NCI-H526 treated with DMSO at 0.1 percent for 48 hours (cell line): ENCODE measurements at places on chromosomes 4 and X.

GRCh38 chrX:124341396-124342132 lies 4.8 kb upstream of the SH2D1A start:
- DNase-seq = no peak

- no peak for DNase-seq
These were observed 620.2 kb upstream of the BOD1L1 start for GRCh38 chr4:14247767-14248166.

DNA sequence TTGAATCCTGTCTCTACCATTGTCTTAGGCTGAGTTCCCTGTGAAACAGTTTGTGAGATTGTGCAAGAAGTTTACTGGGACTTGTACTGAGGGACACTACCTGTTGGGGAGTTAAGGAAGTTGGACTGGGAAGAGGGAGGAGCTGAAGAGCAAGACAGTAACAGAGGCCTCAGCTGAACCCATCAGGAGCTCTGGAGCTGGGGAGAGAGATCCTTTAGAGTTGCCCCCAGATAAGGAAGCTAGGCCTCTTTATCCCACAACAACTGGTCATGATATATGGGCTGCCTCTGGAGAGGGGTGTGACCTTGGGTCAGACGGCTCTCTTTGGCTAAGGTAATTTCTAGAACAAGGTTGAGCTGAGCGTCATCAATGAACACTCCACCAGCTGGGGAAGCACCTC lies 137.8 kb upstream of the SLC4A4 start:
- no peak for DNase-seq

- no peak for DNase-seq
These were observed 130.9 kb downstream of the TTC29 start for GRCh38 chr4:146814750-146815149.

DNA sequence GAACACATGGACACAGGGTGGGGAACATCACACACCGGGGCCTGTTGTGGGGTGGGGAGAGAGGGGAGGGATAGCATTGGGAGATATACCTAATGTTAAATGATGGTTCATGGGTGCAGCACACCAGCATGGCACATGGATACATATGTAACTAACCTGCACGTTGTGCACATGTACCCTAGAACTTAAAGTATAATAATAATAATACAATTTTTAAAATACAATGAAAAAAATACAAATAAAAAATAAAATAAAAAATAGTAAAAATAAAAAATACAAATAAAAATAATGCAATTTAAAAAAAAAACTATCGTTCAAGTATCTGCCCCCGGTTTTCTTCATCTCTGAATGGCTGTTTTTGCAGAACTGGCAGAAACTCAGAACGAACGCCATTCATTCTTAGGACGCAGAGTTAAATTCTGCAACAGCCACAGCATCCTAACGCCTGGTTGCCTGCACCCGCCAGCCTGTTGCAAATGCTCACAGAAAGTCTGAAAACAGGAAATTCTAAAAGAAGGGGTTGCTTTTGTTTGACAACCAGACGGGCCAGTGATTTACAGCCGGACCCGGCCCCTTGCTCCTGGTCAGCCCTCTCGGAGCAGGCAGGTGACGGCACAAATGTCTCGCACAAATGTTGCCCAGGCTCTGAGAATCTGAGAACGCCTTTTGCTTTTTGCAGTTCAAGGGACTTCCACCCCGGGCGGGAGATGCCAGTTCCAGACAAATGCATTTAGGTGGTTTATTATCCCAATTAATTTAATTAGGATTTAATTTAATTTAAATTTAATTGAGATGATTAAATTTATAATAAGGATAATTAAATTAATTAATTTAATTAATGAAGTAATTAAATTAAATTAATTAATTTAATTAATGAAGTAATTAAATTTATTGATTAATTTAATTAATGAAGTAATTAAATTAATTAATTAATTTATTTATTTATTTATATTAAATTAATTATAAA lies 47.8 kb downstream of the CRLF2 start:
- DNase-seq = no peak

GRCh38 chrX:149097786-149098185 lies 407.3 kb downstream of the IDS start:
- no peak for DNase-seq

GRCh38 chr4:78288327-78288726 lies 231.2 kb downstream of the FRAS1 start:
- DNase-seq = no peak

GRCh38 chrX:151510203-151510602 lies 53.3 kb upstream of the PASD1 start:
- no peak for DNase-seq

DNA sequence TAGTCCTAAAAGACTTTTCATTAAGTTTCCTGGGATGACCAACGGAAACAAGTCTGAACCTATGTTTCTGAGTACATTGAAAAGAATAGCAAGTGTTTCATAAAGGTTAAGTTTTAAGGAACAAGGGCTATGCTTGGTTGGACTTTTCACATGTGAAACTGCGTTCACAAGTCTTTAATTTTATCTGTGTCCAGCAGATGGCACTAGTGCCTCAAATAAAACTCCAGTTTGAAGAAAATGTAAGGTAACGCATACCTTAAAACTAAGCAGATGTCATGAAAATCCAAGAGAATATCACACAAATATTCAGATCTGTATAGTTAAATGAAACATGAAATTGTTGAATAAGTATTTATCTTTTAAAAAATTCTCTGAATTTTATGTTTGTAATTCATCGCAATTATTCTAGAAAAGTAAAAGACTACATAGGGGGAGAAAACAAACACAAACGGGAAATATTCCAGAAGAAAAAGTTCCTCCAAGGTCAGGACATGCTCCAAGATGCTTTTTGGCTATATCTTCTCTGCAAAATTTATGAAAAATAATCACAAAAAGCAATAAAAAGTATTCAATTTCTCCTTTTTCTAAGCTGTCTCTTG lies 89.6 kb upstream of the MAD2L1 start:
- peak; percentile 21 for DNase-seq

GRCh38 chrX:107571296-107571998 lies 56.9 kb upstream of the PRPS1 start:
- DNase-seq = no peak

DNA sequence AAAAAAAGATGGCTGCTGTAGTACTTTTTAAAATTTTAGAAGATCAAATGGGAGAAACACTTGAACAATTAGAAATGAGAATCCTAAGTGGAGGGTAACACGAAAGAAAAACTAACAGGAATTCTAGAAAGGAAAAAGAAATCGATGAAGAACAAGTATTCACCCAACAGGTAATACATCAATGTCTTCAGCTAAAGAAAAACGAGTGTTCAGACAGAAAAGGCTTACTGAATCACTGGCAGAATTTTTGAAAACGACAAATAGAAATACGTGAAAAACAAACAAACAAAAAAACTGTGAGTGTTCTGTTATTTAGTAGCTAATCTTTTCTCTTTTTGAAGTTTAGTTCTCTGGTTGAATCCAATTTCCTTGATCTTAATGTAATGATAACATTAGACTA lies 1.8 kb downstream of the MAD2L1 start:
- no peak for DNase-seq

- no peak for DNase-seq
These were observed 68.8 kb upstream of the GRIA2 start for GRCh38 chr4:157151711-157152110.

GRCh38 chr4:146179784-146180370 lies 4.4 kb downstream of the LSM6 start:
- DNase-seq = no peak

DNA sequence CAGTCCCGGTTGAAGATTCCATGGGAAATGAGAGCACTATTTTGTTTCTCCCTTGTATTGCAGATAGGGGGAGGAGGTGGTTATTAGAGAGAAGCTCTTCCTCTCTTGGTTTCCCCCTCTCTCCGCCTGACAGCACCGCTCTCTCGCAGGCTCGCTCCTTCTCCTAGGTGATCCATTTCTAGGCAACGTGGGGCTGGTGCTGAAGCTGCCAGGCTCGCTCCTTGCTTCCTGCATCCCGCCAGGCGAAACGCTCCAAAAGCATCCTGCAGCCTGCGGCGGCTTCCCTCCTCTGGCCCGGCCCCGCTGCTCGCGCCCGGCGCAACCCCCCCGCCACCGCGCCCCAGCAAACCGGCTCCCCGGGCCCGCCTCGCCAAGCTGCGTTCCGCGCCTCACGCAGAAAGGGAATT lies at the start of gene GRID2:
Gene GRID2, plus strand, starts transcription at position 346 of the 407 bp plus-strand sequence.
- DNase-seq = peak; percentile 40

DNA sequence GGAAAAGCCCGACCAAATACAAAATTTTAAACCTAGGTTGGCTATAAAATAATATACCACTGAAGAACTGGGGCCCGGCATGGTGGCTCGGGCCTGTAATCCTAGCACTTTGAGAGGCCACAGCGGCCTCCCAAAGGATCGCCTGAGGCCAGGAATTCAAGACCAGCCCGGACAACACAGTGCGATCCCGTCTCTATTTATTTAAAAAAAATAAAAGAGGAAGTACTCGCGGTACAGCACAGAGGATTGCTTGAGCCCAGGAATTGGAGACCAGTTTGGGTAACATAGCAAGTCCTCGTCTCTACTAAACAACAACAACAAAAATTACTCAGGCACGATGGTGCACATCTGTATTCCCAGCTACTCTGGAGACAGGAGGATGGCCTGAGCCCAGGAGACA lies 44.8 kb upstream of the CDKN2AIP start:
- DNase-seq = no peak

DNA sequence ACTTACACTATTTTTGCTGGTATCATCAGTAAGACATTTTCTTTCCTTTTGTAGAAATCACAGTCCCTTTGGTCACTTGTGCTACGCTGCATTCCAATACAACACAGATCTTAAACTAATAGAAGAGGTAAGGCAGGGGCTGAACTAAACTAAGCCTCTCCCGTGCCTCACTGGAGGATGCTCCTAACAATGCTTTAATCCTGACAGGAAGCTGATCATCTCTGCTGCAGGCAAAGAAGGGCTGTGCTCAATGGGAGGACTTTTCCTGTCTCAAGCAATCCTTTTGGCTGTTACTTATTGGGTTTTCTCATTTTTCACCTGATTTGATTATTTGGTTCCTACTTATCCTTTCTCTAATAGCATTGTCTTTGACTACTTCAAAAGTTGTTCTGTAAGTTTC lies 583.1 kb downstream of the INPP4B start:
- no peak for DNase-seq

DNA sequence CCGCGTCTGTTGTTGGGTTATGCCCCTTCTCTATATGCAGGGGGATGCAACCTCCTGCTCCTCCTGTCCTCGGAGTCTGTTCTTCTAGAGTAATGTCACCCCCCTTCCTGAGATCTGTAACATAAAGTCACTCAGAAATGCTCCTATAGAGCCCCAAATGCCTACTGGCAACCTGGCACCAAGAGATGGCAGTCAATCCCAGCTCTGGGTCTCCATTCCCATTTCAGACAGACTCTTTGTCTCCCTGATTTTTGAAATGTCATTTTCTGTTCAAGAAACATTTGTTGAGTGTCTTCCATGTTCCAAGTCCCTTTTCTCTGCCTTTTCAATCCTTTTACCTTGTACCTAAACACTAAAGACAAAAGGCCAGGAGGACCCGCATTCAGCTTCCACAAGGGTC lies 9.6 kb upstream of the PRDM8 start:
- no peak for DNase-seq

DNA sequence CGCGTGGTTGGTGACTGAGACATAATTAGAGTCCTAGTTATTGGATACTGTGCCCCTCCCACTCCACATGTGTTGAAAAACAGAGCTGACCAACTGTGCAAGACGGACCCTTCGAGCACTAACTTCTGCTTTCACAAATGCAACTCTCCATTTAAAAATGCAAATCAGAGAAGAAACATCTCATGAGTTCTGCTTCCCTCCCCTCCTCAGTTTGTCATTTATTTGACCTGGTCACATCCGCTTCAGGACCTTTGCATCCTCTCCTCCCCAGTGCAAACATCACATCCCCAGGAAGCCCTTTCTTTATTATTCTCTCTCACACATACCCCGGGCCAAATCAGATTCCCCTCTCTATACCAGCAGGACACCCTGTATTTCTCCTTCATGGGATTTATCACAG lies 38.1 kb upstream of the NOCT start:
- DNase-seq = no peak

DNA sequence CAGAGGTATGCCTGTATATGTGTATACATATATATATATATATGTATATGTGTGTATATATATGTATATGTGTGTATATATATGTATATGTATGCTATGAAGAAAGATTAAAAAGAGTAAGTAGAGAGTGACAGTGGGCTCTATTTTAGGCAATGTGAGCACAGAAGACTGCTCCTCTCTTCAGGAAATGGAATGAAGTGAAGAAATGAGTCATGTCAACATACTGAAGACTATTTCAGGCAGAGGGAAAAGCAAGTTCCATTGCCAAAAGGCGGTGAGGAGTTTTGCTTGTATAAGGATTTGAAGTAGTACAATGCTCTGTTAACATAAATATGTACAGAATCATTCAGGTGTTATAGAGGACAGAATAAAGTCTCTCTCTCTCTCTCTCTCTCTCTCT lies 773.2 kb upstream of the FTHL17 start:
- DNase-seq = no peak

DNA sequence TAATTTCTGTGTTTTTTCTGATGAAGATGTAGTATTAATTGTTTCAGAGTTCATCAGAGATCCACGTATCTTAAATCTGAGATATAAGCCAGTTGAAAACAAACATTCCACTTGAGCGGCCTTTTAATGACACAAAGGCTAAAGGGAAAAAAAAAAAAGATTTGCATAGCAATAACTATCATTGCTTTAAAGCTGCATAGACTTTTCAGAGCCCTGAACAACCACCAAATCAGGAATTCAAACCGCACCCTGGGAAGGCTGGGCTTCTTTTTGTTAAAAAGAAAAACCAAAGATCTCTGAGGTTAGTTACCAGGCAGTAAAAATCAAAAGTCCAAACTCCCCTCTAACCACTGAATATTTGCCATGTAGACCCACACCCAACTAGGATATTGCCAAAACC lies 206.0 kb downstream of the HHIP start:
- DNase-seq = peak; percentile 56

- DNase-seq = no peak
These were observed 14.4 kb downstream of the CHIC1 start for GRCh38 chrX:73577361-73577760.

- DNase-seq = no peak
These were observed 82.8 kb upstream of the AMELX start for GRCh38 chrX:11210415-11210801.

DNA sequence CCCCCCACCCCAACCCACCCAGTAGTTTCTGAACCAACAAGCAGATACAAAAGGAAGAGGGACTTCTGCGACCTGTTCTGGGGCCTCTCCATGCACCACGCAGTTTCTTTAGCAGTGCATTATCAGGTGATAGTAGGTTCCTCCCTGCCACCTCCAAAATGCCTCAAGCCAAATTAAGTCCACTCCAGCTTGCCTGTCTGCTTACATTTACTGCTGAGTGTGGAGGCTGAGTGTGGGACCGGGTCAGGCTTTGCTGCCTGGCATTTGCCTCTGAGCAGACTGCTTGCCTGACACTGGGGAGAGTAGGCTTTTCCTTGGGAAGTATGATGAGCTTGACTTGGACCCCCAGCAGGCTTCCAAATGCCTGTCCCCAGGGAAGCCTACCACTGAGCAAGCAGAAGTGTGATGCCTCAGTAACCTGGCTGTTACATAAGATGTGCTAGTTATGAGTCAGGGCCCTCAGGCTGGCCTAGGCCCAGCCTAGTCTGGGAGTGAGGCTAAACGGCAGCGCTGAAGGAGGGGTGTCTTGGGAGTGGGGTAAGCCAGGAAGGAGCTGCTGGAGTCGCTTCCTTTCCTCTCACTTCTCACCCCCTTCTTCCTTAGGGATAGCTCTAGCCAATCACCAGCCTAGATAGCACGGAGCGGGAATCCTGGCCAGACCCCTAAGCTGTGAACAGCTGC lies 9.0 kb downstream of the TSC22D3 start:
- DNase-seq = no peak

GRCh38 chr4:2168469-2169319 lies 73.2 kb downstream of the HAUS3 start:
- DNase-seq = no peak
